ENCODE measurements at places on chromosomes 6 and 20.

- no peak for DNase-seq
These were observed 230.1 kb upstream of the MOCS1 start for GRCh38 chr6:40164345-40164755.

DNA sequence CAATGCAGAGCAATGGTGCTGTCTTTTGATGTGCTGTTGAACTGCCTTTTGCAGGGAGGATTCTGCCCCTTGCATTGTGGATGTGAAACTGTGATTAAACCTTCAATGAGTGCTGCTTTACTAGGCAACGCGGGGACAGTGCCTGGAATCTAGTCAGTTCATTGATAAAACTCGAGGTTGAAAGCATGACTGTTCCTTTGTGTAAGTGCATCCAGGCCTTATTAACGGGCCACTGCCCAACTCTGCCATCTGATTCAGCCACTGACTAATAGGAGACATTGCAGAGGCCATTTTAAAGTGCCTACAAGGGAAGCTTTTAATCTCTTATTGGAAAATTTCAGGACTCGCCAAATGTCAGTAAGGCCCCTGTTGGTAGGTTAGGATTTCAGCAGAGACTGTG, 49.3 kb downstream of the SLC35F1 start:
- DNase-seq: no peak

DNA sequence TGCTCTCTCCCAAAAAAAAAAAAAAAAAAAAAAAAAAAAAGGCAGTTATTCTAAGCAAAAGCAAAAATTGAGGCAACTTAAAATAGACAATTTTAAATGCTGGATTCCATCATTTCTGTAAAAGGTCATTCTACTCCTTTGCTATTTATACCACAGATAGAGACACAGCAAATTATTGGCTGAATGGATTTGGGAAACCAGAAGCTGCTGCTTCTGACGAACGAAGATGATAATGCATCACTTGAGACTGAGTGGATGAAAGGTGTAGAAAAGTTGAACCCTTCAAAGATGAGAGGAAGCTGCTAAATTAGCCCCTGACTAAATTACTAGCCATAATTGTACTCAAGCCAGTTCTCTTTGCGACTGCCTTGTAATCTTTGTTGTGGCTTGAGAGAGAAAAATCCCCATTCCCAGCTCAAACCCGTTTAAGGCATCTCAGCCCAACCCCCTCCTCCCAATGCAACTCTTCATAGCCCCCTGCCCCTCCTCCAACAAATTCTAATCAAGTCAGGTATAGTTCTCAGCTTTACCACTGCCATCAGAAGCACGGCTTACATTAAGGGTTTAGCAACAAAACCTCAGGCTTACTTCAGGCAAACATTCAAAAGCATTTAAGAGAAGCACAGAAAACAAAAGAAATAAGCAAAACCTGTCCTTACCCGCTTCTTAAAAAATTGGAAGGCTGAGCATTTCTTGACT, 1.0 kb downstream of the SGK1 start:
- DNase-seq: no peak

GRCh38 chr6:48641544-48641943, 530.5 kb upstream of the PTCHD4 start:
- no peak for DNase-seq

DNA sequence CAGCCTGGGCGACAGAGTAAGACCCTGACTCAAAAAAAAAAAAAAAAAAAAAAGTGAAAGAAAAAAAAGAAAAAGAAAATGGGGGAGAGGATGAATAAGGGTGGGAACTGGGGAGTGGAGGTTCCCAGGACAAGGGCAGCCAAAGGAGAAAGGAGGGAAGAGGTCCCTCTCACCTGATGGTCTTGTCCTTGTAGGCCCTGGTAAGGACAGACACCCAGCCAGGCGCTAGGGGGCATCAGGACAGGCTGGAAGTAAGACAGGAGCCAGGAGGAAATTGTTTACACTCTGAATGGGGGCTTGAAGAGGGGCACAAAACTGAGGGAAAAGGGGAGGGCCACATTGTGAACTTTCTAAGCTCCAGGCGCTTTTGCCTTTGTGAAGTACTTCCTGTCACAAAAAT, 2.3 kb upstream of the ALDH5A1 start:
- DNase-seq: no peak

GRCh38 chr6:47152666-47153403, 110.7 kb upstream of the ADGRF1 start:
- no peak for DNase-seq

- no peak for DNase-seq
These were observed 63.6 kb downstream of the FAXC start for GRCh38 chr6:99285881-99286280.

GRCh38 chr6:106253172-106253571, 72.4 kb downstream of the ATG5 start:
- no peak for DNase-seq

DNA sequence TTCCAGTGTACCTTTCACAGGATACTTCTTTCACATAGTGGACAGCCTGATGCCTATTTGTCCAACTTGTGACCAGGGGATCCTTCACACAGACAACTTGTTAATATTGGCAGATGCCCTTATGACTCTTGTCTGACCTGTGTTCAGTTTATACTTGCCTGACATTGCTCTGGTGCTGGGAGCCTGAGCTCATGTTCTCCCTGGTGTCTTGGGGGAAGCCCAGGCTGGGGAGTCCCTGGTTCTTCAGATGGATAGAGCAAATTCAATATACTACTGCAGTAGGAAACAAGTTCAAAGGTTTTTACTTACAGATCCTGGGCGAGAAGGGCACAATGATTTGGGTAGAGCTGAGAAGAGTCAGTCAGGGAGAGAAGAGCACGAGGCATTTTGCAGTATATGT, 76.1 kb downstream of the NKAIN2 start:
- DNase-seq: no peak

Data from stimulated activated CD8-positive, alpha-beta memory T cell treated with anti-CD3 and anti-CD28 coated beads, Interleukin-2, amount 100 ng/mL, for 1 hour (primary cell).